Lung microvascular endothelial cell (primary cell): ENCODE measurements at places on chromosomes 12 and 14.

DNA sequence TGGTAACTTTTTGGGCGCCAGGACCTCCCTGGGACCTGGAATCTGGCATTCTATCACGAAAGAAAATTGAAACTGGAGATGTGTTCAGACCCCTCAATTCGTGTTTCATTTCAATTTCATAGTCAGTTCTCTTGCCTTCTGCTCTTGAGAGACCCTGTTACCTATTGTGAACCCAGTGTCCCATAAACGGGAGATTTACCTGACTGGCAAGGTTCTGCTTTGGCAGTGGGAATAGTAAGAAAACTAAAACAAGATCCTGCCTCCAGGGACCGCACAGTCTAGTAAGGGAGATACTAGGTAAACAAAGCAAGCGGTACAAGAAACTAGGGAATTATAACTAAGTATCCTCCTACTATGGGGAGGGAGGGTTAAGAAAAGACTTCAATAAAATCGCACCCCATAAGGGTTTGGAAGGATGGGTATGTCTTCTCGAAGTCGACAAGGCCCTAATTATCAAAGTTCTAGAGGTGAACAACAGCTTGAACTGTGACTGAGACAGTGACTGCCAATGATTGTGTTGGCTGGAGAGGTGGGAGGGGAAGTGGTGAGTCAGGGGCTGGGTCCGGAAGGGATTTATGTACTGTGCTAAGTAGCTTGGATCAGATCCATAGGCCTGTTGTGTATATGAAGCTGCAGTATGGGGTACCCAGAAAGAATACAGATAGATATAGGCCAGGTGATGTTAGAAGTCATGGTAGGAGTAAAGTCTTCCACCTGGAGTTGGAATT, 754 bp downstream of the ACSS3 start:
- peak; percentile 85 for DNase-seq

DNA sequence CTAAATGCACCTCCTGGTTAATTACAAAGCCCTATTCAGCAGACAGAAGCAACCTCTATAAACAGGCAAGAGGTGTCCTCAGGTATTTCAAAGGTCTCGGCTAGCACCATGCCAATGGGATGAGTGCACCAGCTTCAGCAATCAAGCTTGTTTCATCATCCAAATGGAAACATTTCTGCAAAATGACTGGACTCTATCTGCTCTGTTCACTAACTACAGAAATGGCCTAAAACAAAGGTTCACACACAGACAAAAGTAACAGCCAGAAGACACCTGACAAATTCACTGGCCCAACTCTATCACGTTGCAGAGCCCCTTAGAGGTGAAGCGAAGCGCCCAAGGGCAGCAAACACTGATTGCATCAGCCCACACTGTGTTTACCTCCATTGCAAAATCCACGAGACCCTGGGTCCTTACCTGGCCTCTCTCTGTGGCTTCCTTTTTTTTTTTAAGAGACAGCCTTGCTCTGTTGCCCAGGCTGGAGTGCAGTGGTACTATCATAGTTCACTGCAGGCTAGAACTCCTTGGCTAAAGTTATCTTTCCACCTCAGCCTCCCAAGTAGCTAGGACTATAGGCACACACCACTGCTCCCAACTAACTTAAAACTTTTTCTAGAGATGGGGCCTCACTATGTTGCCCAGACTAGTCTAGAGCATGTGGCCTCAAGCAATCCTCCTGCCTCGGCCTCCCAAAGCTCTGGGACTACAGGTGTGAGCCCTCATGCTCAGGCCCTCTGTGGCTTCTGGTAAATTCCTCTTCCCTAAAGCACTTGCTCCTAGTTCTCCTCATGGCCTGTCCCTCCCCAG, 8.5 kb upstream of the SYNE3 start:
- DNase-seq, result no peak

DNA sequence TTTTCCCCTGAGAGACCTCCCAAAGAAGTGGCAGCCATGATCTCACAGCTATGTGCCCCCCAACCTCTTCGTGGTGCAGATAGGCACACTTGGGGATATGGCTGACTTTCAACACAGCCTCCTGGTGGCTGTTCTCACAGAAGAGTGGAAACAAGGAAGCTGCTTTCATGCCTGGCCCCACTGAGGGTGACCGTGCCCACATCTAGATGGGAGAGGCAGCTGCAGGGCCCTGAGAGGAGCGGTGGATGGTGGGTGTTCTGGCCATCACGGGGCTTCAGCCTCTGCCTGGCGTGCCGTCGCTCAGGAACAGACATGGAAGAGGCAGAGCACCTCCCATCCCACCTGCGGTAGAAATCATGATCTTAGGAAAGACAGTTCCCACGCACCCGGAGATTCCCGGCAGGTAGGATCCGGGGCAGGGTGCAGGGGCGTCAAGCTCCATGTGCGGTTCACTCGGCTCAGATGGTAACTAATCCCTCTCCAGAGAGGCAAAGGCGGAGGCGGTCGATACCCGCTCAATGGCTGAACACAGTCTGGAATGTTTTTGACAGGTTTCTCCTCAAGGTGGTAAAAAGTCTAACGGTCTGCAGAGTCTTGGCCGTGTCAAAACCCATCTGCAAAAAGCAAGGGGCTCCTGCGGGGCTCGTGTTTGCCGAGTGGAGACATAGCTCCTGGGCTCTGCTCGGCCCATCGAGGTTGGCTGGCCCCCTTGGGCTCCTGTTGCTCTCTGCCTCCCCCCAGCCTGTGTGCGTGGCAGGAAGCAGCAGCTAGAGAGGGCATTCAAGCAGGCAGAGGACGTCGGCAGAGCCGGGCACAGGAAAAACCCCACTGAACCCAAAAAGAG, 225.2 kb upstream of the RTL1 start:
- no peak for DNase-seq

DNA sequence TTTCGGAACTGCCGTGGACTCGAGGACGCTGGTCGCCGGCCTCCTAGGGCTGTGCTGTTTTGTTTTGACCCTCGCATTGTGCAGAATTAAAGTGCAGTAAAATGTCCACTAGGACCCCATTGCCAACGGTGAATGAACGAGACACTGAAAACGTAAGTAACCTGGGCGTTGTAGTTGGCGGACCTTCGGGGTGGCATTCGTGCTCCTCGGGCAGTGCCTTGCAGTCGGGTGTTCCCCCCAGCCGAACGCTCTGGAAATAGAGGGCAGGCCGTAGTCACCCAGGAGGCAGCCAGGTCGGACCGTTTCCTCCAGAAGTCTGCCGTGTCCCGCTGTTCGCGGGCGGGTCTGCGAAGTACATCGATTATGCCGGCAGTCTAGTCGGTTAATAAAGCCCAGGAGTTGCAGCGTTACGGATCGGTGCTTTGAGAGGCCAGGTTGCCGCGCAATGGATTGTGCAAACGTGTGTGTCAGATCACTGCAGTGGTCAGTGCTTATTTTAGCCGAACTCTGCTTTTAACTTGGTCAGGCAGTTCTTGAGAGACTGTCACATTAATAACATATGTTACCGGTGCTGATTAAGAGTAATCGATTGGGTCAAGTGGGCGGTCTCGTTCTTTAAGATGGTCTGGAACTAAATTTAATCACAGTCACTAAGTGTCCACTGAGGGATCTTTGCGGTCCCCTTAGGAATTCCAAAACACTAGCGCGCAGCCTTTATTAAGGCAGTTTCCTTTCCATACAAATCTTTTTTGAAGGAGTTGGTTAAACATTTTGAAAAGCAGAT, 906 bp downstream of the MARK3 start:
- peak; percentile 37 for DNase-seq

DNA sequence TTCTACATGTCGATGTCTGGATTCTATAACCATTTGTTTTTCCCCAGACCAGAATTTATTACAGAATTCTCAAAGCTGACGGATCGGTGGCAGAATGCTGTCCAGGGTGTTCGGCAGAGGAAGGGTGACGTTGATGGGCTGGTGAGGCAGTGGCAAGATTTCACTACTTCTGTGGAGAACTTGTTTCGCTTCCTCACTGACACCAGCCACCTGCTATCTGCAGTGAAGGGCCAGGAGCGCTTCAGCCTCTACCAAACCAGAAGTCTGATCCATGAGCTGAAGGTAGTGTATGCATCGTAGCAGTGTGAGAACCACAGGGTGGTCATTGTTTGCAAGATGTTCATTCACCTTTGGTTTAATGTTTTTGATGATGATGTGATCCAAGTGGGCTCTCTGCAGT, 124.0 kb downstream of the ESR2 start:
- no peak for DNase-seq

- no peak for DNase-seq
These were observed 59.9 kb upstream of the CCDC60 start for GRCh38 chr12:119274636-119275065.

- no peak for DNase-seq
These were observed 3.1 kb downstream of the WNT10B start for GRCh38 chr12:48968467-48968866.

- no peak for DNase-seq
These were observed 458.7 kb downstream of the TMTC2 start for GRCh38 chr12:83145325-83145840.

GRCh38 chr14:93970965-93971634, 5.3 kb downstream of the ASB2 start:
- DNase-seq, result no peak

GRCh38 chr14:104806625-104807465, 5.9 kb downstream of the ZBTB42 start:
- no peak for DNase-seq

DNA sequence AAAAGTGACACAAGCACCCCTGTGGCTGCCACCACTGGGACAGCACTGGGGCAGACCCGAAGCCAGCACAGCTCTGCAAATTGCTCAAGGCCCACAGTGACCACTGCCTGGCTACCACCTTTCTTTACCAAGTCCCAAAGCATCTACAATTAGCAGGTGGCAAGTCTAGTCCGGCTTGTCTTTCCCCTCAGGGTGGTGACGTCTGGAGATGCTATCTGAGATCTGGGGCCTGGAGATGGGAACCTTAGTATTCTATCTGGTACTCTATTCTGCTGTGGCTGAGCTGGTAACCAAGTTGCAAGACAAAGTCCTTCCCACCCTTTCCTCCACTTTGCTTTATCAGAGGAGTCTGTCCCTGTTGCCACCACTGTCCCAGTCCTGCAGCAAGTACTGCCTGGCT, 1010.1 kb upstream of the FLRT2 start:
- no peak for DNase-seq

DNA sequence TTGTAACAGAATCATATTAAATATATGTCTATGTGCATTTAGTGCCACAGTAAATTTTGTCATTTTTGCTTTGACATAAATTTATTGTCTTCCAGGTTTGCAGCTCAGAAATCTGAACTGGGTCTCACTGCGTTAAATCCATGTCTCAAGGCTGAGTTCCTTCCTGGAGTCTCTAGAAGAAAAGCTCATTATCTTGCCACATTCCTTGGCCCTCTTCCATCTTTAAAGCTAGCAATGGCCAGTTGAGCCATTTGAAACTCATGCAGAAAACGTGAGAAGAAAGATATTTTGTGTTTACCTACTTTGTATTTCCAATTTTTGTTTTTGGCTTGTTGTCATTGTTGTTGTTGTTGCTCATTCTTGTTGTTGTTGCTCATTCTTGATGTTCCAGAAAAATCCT, 10.7 kb downstream of the PRH1 start:
- DNase-seq, result no peak

- DNase-seq, result no peak
These were observed 8.1 kb upstream of the CLMN start for GRCh38 chr14:95327558-95328374.

DNA sequence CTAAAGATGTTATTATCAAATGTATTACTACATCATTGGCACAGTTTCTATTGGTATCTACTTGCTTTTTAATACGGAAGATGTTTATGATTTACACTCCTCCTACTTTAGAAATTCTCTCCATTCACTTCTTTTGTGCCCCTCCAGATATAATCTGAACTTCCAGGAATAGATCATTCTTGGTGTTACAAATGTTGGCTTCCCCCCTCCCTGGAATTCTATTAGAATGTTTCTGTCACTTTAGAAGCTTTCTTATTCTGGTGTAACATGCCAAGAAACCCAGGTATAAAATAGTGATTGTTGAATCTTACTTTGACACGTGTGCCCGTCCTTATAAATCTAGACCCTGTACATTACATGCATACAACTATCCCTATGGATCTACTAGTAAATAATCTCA, 1.2 kb upstream of the WDR20 start:
- no peak for DNase-seq

DNA sequence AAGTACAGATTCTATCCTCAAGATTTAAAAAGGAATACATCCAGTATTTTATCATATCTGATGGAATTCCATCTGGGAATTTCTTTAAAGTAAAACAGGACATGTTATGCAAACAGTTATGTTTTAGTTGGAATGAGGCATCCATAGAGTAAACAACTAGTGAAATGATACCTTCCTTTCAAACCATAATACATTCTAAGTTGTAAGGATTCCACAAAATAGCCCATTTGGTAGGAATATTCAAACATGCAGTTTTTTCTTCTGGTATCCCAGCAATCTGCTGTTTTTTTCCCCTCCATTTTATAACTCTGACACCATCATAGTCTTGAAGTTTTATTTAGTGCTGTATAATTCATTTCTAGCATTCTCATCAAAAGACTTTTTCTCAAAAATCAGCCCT, 149.6 kb downstream of the ADAMTS20 start:
- no peak for DNase-seq

GRCh38 chr14:102768223-102769048, 8.8 kb upstream of the TRAF3 start:
- no peak for DNase-seq

- DNase-seq, result no peak
These were observed 1178.0 kb downstream of the VRK1 start for GRCh38 chr14:97975216-97975615.

GRCh38 chr14:87656315-87656714, 336.7 kb downstream of the GALC start:
- no peak for DNase-seq

- DNase-seq, result no peak
These were observed 132.3 kb upstream of the CRY1 start for GRCh38 chr12:107225635-107226034.

- DNase-seq, result no peak
These were observed 56.1 kb downstream of the BTG1 start for GRCh38 chr12:92089559-92089958.

DNA sequence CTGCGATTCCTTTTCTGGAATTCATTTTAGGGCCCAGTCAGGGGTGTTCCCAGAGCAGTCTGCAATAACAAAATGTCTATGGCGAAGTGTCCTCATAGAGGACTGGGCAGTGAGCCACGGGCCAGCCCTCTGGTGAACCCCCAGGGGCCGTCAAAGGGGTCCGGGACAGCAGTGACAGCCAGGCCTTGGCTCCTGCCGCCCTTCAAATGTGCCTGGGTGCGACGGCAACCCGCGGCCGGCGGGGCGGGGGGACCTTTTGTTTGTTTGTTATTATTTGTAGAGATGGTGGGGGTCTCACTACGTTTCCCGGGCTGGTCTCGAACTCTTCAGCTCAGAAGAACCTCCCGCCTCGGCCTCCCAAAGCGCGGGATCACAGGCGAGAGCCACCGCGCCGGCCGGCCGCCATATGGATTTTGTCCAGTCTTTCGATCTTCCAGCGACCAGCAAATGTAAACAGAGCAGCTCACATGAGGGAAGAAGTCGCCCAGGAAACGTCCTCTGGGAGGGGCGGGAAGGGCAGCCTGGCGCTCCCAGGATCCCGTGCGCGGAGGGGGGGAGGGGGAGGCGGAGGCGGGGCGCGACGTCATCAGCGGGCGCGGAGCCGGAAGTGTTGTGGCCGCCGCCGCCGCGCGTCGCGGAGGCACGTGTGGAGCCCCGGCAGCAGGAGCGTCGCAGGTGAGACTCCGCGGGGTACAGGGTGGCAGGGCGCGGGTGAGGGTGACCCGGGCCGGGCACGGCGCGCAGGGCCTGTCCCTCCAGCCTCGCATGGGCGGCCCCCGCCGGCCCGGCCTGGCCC, at the start of gene TRMT61A:
TRMT61A (plus strand) TSS at position 610 of the 796 bp plus-strand sequence. CDS start 783 bp downstream, outside the sequence.
- DNase-seq, result peak; percentile 70
